Muscle of leg (tissue), 16 donors: ENCODE measurements at places on chromosomes 2 and 18. TPM values are rescaled to one million over a fixed set of nuclear protein-coding genes. Genes with fewer than 3 reads are reported as not detected.

DNA sequence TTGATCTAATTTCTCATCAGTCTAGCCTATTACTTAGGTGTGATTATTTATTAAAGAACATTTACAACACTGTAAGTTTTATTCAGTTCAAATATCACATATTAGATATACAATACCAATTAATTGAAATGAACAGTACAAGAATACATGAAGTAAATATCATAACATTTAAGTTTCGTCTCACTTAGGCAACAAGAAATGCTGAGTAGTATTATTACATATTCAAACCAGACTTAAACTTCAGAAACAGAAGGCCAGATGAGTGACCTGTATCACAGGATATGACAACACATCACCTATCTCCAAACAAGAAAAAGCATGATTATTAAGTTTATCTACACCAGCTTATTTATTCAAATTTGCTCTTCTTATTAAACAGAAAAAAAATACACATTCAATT, 48.9 kb downstream of the LONRF2 start:
- no peak for DNase-seq

GRCh38 chr18:63173983-63174382, 145.6 kb downstream of the BCL2 start:
- DNase-seq: no peak

TRABD2A gene
- 0.22 TPM for total RNA-seq

SH3RF3 gene
- total RNA-seq: 2.7 TPM
